Right hindlimb (tissue), 1 donor: ENCODE measurements at places on chromosomes 12 and 14.

- no peak for DNase-seq
These were observed 130.8 kb upstream of the RAP1B start for GRCh38 chr12:68479896-68480291.

GRCh38 chr12:91588874-91589454, 406.3 kb upstream of the DCN start:
- no peak for DNase-seq

DNA sequence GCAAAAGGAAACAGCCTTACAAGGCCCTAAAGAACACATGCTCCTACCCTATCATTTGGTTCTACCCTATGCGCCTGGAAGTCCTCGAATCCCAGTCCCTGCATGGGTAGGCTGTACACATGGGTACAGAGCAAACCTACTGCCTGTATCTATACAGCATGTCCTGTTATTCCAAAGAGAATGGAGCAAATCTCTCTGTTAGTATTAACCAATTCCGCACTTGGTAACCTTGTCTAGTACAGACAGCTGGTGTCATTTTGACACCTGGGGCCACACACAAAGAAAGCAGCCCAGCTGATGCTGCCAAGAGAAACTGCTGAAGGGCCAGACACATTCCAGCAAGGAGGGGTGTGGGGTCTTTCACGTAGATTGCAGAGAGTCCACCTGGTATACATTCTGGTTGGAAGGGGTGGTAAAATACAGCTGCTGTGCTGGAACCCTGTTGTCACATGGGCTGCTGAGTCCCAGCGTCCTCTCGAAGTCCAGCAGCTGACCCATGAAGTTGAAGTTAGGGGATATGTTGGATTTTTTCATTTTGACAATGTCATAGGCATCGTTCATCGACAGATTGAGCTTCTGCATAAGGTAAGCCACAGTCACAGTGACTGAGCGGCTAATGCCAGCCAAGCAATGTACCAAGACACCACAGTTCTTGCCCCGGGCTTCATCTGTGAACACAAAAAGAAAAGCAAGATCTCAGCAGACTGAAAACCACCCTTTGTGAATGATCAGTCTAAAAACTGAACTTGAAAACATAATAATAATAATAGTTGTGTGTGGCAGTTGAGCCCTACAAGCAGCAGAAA, 3.2 kb downstream of the DUSP6 start:
- DNase-seq, result no peak

DNA sequence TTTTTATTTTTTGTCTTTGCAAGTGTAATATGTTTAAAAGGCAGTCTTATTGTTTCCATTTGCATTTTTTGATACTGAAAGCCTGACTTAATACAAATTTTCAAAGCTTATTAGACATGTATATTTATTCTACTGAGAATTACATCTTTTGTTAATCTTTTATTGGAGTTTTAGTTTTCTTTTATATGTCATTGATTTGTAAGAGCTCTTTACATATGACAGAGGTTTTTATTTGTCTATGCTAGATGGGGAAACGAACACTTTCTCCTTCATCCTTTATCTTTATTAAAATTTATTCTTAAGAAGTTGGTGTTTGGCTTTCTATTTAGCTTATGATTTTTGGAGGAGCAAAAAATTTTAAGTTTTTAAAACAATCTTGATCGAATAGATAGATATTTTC, 234.4 kb upstream of the SRRM4 start:
- no peak for DNase-seq

DNA sequence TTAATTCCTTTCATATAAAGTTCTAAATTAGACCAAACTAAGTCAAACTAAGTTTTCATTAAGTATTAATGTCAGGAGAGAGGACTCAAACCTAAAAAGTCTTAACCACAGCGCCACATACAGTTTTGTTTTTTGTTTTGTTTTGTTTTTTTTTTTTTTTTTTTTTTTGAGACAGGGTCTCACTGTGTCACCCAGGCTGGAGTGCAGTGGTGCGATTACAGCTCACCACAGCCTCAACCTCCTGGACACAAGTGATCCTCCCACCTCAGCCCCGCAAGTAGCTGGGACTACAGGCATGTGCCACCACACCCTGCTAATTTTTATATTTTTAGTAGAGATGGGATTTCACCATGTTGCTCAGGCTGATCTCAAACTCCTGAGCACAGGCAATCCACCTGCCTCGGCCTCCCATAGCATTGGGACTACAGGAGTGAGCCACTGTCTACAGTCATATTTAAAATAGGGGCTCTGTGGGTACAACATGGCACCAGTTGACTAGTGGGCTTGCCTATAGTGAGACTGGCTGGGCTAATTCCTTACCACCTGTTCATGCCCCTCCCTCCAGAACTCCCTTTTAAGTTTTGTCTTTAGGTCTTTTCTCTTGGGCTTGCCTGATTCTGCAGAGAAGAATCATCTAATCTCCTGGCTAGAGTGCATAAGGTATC, 110.2 kb downstream of the PPP2R5E start:
- DNase-seq, result no peak

DNA sequence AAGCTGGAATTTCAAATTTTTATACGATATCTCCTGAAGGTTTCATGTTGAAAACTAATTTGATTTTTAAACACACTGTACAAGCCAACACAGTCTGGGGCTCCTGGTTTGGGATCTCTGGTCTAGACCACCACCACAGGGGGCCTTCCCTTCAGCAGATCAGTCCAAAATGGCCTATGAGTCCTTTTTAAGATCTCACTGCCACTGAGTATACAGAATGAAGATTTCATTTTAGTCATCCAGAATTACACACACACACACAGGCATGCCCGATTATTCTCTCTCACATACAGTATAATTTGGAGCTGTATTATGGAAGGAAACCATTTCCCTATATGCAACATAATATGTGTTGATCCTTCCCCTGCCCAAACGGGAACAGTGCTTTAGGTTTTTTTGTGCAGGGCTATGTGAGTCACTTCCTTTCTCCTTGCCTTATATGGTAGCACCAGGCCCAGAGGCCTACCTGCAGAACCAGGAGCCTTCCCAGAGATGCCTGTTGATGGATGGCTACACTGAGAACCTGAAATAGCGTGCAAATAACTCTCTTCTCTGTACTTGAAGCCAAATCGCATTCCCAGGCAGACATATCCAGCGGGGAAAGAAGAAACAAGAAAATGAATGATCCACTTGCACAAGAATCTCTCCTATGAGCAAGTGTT, 28.1 kb upstream of the WNK1 start:
- DNase-seq, result no peak

DNA sequence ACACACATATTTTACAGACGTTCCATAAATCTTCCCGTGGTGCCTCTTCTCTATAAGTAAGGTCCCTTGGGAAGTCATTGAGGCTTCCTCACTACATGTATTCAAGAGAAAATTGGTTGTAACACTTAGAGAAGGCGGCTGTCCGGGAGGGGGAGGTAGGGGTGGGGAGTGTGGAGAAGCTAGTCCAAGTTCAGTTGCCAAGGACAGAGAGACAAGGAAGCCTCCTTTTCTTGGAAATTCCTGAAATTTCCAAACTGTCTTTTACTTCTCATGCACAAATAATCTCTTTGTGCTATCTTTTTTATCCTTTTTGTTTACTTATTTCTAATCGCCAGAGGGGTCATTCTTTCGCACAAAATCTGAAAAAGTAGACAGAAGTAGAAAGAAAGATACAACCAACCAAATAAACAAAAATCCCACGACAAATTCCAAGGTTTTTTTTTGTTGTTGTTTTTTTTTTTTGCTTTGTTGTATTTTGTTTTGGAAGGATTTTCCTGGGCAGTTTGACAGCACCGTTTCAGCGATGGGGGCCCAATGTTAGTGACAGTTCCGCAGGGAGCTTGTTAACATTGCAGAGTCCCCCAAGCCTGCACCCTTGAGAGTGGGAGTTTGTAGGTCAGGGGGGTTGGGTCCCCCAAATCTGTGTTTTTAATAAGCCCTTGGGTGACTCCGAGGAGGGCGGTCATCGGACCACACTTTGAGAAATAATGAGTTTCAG, 45.2 kb downstream of the MAP1LC3B2 start:
- DNase-seq, result peak; percentile 70

- peak; percentile 39 for DNase-seq
These were observed 1.0 kb downstream of the ITGA7 start for GRCh38 chr12:55706568-55707218.

- no peak for DNase-seq
These were observed 40.2 kb upstream of the TMEM179 start for GRCh38 chr14:104644656-104645378.

GRCh38 chr14:28902930-28903329, 136.3 kb downstream of the FOXG1 start:
- no peak for DNase-seq

- DNase-seq, result peak; percentile 54
These were observed 4.1 kb downstream of the CD163L1 start for GRCh38 chr12:7439579-7440505.

DNA sequence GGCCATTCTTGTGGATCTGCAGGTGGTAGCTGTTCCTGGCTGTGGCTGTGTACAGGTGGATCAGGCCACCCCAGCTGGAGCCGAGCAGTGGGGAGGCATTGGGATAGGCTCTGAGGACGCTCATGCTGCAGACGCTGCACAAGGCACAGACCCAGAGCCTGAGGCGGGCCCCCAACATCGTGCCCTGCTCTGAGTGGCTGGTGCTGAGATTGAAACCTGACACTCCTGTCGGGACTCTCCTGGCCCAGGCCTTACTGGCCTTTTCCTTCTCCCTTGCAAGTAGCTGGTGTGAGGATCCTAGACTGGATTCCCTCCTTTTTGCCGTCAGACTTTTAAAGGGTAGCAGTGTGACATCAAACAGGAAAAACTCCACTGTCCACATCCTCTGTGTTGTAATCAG, at the start of gene FGF23:
Gene FGF23 (minus strand): TSS at position 308 of the 400 bp plus-strand sequence. CDS start 130 bp downstream, at position 178.
- DNase-seq, result peak; percentile 72

DNA sequence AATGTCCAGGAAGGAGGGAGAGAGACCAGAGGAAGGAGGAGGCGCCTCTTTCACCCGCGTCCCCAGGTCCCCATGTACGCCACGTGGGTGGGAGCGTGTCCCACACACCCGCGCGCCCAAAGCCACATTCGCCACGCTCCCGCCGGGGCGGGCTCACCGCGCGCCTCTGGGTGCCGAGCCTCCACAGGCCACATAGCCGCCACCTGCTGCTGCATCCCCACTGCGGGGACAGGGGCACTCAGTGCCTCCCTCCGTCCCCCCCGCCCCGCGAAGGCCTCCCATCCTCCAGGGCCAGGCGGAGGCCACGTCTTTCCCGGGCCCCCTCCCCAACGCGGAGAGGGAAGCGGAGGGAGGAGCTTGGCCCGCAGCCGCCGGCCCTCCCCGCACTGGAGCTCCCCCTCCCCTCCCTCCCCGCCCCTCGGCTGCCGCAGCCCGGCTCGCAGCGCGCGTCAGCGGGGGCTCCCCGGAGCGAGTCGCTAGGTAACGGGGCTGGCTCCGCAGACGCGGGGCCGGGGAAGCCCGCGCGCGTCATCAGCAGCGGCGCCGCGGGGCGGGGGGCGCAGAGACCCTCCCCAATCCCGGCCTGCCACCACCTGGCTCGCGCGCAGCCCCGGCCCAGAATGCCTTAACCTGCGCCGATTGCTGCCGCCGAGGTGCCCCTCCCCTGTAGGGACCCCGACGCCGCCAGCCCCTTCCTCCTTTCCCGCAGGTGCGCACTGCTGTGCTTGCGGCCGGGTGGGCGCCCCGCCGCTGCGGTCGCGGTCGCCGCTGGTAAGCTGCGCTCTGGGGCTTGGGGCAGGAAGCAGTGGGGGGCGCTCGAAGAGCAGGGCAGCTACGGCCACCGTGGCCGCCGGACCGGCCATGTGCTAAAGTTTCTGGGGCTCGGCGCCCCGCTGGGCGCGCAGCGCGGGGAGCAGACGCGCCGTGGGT, 536 bp upstream of the TUNAR start:
- DNase-seq, result no peak

GRCh38 chr14:36684946-36685345, 23.3 kb downstream of the PAX9 start:
- DNase-seq, result no peak

GRCh38 chr12:114998118-114998749, 314.3 kb upstream of the TBX3 start:
- DNase-seq, result no peak

- DNase-seq, result peak; percentile 69
These were observed 280.0 kb upstream of the RTL1 start for GRCh38 chr14:101183376-101184103.

DNA sequence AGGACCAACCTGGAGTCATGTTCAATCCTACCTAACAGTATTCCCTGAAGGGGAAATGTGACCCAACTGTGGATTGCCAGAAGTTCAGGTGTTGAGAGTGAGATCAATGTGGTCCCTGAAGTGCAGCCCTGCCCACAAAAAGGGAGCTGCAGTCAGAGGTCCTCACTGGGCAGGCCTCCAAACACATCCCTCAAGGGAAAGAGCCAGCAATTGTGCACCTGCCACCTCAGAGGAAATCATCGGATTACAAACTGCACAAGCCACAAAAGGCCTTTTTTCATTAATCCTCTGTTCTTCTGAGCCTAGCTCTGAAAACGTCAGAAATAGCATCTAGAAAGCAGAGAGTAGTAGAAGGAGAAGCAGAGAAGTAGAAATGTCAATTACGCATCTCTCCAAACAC, 10.8 kb upstream of the MDM1 start:
- DNase-seq, result no peak

- DNase-seq, result no peak
These were observed 56.8 kb upstream of the DYNC1H1 start for GRCh38 chr14:101907619-101908018.
